AG09319 (cell line): ENCODE measurements at places on chromosomes 12 and 14.
A peak's percentile ranks its signal among the peaks of the same experiment; 100 is the strongest.

GRCh38 chr12:12511021-12511783 lies 51.5 kb downstream of the DUSP16 start:
- DNase-seq, result no peak

- no peak for DNase-seq
Measured at GRCh38 chr14:35196571-35196970, 74.2 kb downstream of the PRORP start.

DNA sequence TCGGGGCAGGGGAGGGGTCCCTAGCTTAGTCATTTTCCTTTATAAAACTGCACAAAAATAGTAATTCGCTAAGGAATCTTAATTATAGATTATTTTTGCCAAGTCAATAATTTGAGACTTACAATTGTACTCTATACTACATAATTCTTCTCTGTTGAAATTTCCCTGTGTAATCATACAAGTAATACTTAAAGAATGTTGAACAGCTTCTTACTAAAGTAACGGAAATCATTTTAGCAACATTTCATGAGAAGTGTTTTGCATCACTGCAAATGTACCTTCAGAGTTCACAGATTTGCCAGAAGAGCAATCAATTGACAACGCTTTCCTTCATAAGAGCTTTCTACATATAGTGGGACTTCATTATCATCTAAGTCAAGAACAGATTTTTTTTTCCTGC lies 7.9 kb upstream of the GNG2 start:
- no peak for DNase-seq

GRCh38 chr14:73785834-73786635 lies 65.6 kb upstream of the PTGR2 start:
- peak; percentile 89 for DNase-seq
